ENCODE measurements at places on chromosomes 2 and 18.

GRCh38 chr2:121075006-121075551, 209.9 kb downstream of the TFCP2L1 start:
- peak overlapping the region; percentile 48 for H3K27ac ChIP-seq
- H3K4me1 ChIP-seq: peaks cover 8% of the 10 kb centered on the region
- peaks cover 12% of the 10 kb centered on the region for H3K27me3 ChIP-seq
- H3K36me3 ChIP-seq: no peaks in the 10 kb centered on the region
- H3K4me3 ChIP-seq: no peak overlapping the region
- peak; percentile 80 for ATAC-seq

- peaks cover 34% of the 10 kb centered on the region for H3K4me1 ChIP-seq
- peaks cover 57% of the 10 kb centered on the region for H3K36me3 ChIP-seq
- H3K27ac ChIP-seq: peak overlapping the region; percentile 48
- ATAC-seq: no peak
- no peaks in the 10 kb centered on the region for H3K27me3 ChIP-seq
Measured at GRCh38 chr2:174572556-174572955, 25.0 kb downstream of the WIPF1 start.

DNA sequence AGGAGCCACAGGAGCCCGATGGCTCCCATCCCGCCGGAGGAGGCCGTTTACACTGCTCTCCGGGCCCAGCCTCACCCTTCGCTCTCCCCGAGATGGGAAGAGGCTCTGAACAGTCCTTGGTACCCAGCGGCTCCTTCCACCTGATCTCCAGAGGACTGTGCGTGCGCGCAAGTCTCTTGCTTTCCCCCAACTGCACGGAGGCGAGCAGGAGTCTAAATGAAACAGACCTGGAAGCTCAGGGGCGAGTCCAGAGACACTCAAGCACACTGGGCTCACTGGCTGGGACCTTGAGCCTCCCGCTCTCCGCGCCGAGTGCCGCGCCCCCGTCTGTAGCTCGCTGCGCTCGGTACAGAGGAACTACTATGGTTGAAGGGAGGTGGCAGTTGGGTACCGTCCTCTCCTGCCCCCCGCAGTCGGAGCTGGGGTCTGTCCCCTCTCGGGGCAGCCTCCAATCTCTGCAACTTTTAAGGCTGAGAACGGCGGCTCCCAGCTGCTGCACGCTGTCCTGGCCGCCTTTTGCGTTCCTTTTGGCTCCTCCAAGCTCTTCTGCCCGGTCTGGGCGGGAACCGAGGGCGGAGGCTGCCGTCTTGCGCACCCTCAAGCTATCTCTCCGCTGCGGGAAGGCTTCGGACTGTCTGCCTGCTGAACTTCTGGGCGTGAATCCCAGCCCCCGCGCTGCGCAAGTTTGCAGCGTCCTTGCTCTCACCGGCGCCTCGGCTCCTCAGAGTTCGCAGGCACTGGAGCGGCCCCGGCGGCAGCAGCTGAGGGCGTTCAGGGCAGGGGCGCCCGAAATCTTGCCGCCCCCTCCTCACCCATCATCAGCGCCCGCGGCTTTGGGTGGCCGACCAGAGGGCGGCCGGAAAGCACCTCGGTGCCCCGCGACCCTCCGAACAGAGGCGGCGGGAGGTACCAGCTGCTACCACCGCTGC, 491 bp downstream of the ALK start:
- no peaks in the 10 kb centered on the region for H3K36me3 ChIP-seq
- no peak for ATAC-seq
- H3K4me3 ChIP-seq: peak overlapping the region; percentile 26
- no peak overlapping the region for H3K27ac ChIP-seq
- H3K27me3 ChIP-seq: peaks cover 68% of the 10 kb centered on the region

DNA sequence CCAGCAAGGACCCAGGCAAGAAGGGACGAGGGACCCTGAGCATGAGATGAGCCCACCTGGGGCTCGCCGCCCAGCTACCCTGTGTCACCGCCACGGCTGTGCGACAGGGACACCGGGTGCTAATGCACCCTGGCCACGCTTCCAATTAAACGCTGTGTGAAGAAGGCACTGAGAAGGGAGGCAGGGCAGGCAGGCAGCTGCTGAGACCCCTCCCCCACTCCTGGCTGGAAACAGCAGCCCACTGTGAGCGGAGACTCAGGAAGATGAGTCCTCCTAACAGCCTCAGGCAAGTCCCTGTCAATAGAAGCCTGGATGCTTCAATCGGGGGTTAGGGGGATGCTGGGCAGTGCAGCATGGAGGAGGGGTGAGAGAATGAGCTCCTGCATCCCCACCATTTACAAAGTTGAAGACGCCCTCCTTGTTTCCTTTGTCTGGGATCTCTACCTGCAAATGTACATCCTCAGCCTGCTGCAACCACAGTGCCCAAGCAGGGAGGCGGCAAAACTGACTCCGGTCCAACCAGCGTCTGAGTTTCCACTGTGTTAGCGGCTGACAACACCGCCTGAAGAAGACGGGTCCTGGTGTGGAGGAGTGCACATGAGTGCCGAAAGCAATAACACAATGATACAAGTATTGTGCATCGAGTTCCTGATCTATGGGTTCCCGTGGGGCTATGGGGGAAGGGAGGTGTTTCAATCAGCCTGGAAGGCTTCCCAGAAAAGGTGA, 12.8 kb downstream of the TMEM163 start:
- peak overlapping the region; percentile 43 for H3K4me3 ChIP-seq
- no peaks in the 10 kb centered on the region for H3K27me3 ChIP-seq
- H3K27ac ChIP-seq: peak overlapping the region; percentile 64
- peaks cover 43% of the 10 kb centered on the region for H3K4me1 ChIP-seq
- H3K36me3 ChIP-seq: peaks cover 6% of the 10 kb centered on the region

GRCh38 chr2:164890544-164890943, 48.9 kb upstream of the COBLL1 start:
- no peak for ATAC-seq
- no peaks in the 10 kb centered on the region for H3K27me3 ChIP-seq
- H3K27ac ChIP-seq: no peak overlapping the region
- H3K4me1 ChIP-seq: no peaks in the 10 kb centered on the region
- H3K4me3 ChIP-seq: no peak overlapping the region

DNA sequence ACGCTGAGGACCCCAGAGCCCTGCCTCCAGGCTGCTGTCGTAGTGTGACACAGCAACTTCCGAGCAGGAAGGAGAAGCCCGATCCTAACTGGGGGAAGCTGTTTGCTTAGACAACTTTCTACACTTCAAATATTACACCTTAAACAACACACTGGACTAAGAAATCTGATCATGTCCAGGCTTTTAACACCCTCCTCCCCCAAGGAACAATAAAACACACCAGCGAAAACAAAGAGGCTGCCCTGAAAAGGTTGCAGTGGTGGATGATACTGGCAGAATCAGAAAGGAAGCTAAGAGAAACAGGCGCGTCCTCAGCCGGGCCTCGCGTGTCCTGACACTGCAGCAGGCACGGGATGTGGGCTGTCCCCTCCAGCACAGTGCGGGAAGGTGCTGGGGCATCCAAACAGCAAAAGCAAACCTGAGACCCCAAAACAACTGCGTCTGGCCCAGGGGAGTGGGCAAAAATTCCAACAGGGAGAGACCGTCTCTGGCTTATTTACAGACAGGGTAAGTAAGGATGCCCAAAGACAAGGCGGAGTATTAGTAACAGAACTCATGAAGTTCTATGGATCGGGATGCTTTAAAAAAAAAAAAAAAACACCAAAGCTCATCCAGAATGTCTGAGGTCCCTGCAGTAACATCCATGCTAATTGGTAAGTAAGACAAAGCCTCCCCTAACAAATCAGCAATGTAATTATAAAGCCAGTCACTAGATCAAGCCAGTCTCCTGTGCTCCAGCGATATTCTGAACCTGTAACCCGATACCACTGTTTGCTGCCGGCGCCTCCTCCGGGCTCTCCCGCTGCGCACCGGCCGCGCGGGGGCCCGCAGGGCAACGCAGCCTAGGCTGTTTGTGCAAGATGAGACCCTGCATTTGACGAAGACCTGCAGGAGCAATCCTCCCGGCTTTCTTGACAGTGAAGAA, 9.0 kb downstream of the SERTAD2 start:
- ATAC-seq: peak; percentile 75
- H3K27ac ChIP-seq: peak overlapping the region; percentile 92
- peak overlapping the region; percentile 88 for H3K4me3 ChIP-seq

- H3K36me3 ChIP-seq: no peaks in the 10 kb centered on the region
- no peak overlapping the region for H3K27ac ChIP-seq
- H3K27me3 ChIP-seq: no peaks in the 10 kb centered on the region
- no peaks in the 10 kb centered on the region for H3K4me1 ChIP-seq
- no peak overlapping the region for H3K4me3 ChIP-seq
Measured at GRCh38 chr2:192657362-192657761, 462.6 kb upstream of the TMEFF2 start.

GRCh38 chr2:28053597-28053996, 163.1 kb downstream of the BABAM2 start:
- H3K36me3 ChIP-seq: peaks cover 43% of the 10 kb centered on the region
- no peak overlapping the region for H3K4me3 ChIP-seq
- ATAC-seq: no peak
- no peaks in the 10 kb centered on the region for H3K4me1 ChIP-seq
- H3K27me3 ChIP-seq: no peaks in the 10 kb centered on the region

- H3K27me3 ChIP-seq: peaks cover 22% of the 10 kb centered on the region
- H3K4me3 ChIP-seq: no peak overlapping the region
- peaks cover 40% of the 10 kb centered on the region for H3K4me1 ChIP-seq
- no peak overlapping the region for H3K27ac ChIP-seq
- ATAC-seq: no peak
Measured at GRCh38 chr2:239283961-239284795, 116.6 kb downstream of the HDAC4 start.

DNA sequence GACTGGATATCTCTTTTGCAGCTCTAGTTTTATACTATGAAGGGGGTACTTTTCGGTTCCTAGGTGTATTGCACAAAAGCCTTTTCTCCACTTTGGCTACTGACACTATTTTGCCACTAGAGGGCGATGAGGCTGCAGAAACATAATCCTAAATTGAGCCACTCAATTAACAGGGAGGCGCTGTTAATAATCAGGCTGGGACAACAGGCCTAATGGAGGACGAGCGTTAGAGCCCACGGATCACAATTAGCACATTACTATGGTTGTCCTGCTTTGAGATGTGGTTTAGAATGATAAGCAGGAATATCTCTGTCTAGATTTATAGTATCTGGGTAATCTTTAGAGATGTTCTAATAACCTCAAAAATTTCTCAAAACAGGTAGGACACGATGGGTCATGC, 62.2 kb upstream of the PMAIP1 start:
- H3K4me3 ChIP-seq: no peak overlapping the region
- no peak overlapping the region for H3K27ac ChIP-seq
- ATAC-seq: peak; percentile 69
- no peaks in the 10 kb centered on the region for H3K36me3 ChIP-seq
- H3K27me3 ChIP-seq: no peaks in the 10 kb centered on the region
- H3K4me1 ChIP-seq: peaks cover 26% of the 10 kb centered on the region

DNA sequence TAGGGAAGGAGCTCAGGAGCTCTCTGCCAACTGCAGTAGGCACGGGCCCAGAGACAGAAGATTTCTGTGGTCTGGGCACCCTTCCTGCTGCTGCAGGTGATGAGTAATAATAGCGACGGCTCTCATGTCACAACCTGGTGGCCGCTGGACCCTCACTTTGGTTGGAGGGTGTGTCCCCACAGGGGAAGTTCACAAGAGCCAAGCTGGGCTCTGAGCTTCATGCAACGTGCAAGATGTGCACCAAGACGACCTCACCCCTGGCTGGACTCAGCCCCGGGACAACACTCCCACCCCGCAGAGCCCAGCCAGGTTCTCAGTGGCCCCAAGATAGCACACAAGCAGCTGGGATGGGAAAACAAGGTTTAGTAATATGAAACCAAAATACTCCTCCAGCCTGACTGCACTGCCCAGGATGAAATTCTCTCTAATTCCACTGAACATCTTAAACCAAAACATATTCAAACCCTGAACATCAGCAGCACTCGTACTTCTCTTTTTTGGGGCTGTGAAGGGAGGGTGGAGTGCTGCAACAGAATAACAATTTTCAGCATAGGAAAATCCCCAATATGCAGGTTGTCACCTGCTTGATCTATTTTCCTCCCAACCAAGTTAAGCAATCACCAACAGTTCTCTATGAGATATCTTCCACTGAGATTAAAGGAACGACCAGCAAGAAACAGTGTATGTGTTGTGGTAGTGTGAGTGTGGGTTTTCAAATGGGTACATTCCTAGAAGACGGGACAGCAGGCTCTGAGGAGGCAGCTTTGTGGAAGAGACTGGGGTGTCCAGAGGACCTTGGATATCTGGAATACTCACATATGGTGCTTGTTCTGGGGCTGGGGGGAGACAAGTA, 26.5 kb downstream of the BCL2 start:
- no peaks in the 10 kb centered on the region for H3K27me3 ChIP-seq
- H3K4me3 ChIP-seq: peak overlapping the region; percentile 66
- peaks cover 62% of the 10 kb centered on the region for H3K4me1 ChIP-seq
- ATAC-seq: peak; percentile 95

DNA sequence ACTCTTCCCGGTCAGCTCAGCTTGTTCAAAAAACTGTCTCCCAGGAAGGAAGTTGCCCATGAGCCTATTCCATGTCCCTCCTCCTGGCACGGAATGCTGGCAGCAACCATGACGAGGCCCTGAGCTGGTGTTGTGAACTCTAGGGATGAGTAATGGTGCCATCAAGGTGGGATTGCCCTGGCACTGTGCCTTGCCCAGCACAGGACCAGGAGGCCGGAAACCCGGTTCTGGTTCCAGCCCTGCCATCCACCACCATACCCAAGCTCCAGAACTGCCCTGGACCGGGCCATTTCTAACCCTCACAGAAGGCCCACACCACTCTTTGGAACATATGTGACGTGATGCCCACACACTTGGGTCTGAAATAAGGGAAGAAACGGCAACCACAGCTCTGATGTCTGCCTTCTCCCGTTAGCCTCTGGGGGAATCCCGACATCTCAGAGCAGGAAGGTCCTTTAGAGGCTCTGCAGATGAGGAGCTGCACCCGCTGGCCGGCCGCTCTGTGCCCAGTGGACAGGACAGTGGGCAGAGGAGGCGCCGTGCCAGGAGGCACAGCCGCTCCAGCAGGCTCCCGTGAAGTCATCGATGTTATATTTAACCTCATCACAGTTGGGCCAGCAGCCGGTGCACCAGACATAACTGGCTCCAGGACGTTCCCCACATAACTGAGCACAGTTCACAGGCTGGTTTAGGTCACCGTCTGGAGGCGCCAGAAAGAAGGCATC, 462.1 kb upstream of the ID2 start:
- ATAC-seq: no peak
- no peaks in the 10 kb centered on the region for H3K36me3 ChIP-seq
- H3K4me3 ChIP-seq: no peak overlapping the region
- H3K27ac ChIP-seq: no peak overlapping the region
- no peaks in the 10 kb centered on the region for H3K4me1 ChIP-seq

DNA sequence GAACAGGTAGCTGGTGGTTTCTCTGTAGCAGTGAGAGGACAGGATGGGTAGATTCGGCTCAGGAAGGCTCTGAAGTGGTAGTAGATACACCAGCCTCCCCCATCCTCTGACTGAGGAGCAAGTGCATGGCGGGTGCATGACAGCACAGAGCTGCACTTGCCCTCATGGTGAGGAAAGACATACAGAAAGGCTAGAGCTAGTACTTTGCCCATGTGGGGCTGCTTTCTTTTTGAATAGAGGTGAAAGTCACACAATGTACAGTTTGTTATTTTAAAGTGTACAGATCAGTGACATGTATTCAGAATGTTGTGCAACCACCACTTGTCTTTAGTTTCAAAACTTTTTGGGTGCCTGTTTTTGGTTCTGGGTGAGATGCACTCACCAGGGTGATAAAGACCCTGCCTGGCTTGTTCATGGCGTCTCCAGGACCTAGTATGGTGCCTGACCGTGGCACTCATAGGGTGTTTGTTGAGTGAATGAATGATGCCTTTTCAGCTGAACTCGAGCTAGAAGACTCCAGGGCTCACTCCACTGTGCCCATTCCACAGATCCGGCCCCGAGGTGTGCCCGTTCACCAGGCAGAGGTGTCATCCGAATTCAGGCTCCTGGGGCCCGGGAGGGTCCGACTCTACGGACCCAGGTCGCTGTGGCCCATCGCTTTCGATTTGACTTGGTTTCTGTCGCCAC, 421 bp upstream of the VAMP5 start:
- peaks cover 38% of the 10 kb centered on the region for H3K36me3 ChIP-seq
- H3K27me3 ChIP-seq: no peaks in the 10 kb centered on the region
- peak overlapping the region; percentile 77 for H3K4me3 ChIP-seq
- peak overlapping the region; percentile 69 for H3K27ac ChIP-seq
- no peak for ATAC-seq
- H3K4me1 ChIP-seq: peaks cover 60% of the 10 kb centered on the region

All from stimulated activated memory B cell treated with anti-CD40 and anti-IgM and Interleukin-4, amounts not matched to agents 10 μg/mL and 1 μg/mL and 100 μg/mL, for 72 hours (primary cell).